Activated CD4-positive, alpha-beta T cell treated with anti-CD3 and anti-CD28 coated beads, Interleukin-2, amount 50 U/mL, for 24 hours (primary cell): ENCODE measurements at places on chromosomes 2 and 18.

GRCh38 chr2:200483729-200484198 lies 26.1 kb downstream of the KCTD18 start:
- DNase-seq = no peak

- DNase-seq = no peak
These were observed 102.2 kb downstream of the DLGAP1 start for GRCh38 chr18:4352746-4353551.

DNA sequence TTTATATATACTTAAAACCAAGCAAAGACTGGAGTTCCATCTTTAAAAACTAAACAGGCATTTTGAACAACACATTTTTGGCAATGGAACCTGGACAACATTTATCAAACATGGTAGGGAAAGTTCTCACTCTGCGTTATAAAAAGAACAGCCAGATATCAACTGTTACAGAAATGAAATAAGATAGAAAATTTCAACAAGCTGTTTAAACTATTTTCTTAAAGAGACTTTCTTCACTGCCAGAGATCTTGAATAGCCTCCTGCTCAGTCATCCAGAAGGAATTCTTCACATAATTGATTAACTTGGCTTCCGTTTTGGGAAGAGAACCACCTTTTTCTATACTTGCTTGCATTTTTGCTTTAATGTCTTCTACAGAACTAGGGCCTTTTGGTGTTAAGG lies 166.0 kb upstream of the PIK3C3 start:
- DNase-seq = no peak

DNA sequence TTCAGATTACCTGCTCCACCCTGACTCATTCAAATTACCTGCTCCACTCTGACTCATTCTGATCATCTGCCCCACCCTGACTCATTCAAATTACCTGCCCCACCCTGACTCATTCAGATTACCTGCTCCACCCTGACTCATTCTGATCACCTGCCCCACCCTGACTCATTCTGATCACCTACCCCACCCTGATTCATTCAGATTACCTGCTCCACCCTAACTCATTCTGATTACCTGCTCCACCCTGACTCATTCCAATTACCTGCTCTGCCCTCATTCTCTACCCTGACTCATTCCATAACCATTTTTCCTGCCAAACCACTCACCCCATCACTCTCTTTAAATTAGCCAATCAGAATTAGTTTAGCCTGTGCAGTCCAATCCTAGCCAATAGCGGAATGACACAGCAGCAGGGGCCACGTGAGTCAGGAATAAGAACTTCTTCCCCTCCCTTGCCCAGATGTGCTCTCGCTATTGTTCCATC lies 26.2 kb downstream of the CFAP53 start:
- DNase-seq = no peak

- DNase-seq = no peak
These were observed 563.9 kb downstream of the TMX3 start for GRCh38 chr18:68150961-68151360.

DNA sequence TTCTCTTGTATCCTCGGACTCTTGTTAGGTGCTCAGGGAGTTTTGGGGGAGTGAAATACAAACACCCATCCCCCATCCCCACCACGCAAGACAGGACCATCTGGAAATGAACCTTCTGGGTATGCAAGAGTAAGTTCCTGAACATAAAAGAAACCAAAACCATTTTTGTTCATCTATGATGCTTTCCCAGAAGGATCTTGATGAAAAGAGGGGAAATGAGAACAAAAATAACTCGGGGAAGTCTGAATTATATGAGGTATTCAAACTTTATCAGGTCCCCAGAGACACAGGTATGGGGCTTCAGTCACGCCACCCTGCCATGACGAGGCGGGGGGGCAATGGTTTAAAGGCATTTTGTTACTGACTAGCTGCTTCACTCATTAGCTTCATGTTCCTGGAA lies 68.6 kb upstream of the DNMT3A start:
- no peak for DNase-seq
